ENCODE measurements at places on chromosomes 2 and 18.
A peak's percentile ranks its signal among the peaks of the same experiment; 100 is the strongest.

GRCh38 chr2:157393348-157393747 is 50.5 kb downstream of the CYTIP start:
- H3K4me3 ChIP-seq: no peak overlapping the region
- no peaks in the 10 kb centered on the region for H3K27me3 ChIP-seq
- no peaks in the 10 kb centered on the region for H3K4me1 ChIP-seq
- H3K27ac ChIP-seq: no peak overlapping the region

DNA sequence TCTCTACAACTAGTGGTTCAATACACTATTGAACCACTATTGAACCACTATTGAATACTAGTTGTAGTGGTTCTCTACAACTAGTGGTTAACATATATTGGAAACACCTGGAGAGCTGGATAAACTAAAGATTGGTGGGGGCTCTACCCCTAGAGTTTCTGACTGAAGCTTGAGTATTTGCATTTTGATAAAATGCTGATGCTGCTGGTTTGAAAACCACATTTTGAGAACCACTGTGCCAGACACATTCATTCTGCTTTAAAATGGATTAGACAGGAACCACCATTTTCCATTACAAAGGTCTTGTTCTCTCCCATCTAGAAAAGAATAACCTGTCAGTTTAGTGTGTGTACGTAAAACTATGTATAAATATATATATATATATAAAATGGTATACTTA is 133.3 kb downstream of the TMEM247 start:
- H3K27ac ChIP-seq: no peak overlapping the region
- no peak overlapping the region for H3K4me3 ChIP-seq
- no peaks in the 10 kb centered on the region for H3K27me3 ChIP-seq
- no peaks in the 10 kb centered on the region for H3K36me3 ChIP-seq
- no peak for DNase-seq

- H3K27ac ChIP-seq: peak overlapping the region; percentile 6
- H3K4me3 ChIP-seq: no peak overlapping the region
- DNase-seq: peak; percentile 51
- no peaks in the 10 kb centered on the region for H3K36me3 ChIP-seq
Observed at GRCh38 chr2:127398239-127398590, 10.4 kb upstream of the MAP3K2 start.

DNA sequence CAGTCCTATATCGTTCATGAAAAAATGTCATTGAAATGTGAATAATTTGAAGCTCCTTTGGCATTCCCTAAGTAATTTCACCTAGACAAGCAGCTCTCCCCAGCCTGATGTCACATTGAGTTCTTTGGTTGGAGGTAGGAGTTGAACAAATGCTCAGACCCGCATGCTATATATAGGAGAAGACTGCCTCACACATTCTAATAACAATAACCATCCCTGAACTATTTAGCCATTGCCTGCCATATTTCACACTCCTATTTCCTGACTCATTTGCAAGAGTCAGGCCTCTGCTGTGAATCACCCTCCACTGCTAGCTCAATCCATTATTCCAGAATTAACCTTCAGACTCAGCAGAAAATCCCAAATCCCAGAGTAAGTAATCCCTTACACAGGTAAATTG is 256.6 kb upstream of the ACVR2A start:
- H3K27ac ChIP-seq: no peak overlapping the region
- no peaks in the 10 kb centered on the region for H3K27me3 ChIP-seq
- no peak for DNase-seq
- no peaks in the 10 kb centered on the region for H3K36me3 ChIP-seq
- no peaks in the 10 kb centered on the region for H3K4me1 ChIP-seq

DNA sequence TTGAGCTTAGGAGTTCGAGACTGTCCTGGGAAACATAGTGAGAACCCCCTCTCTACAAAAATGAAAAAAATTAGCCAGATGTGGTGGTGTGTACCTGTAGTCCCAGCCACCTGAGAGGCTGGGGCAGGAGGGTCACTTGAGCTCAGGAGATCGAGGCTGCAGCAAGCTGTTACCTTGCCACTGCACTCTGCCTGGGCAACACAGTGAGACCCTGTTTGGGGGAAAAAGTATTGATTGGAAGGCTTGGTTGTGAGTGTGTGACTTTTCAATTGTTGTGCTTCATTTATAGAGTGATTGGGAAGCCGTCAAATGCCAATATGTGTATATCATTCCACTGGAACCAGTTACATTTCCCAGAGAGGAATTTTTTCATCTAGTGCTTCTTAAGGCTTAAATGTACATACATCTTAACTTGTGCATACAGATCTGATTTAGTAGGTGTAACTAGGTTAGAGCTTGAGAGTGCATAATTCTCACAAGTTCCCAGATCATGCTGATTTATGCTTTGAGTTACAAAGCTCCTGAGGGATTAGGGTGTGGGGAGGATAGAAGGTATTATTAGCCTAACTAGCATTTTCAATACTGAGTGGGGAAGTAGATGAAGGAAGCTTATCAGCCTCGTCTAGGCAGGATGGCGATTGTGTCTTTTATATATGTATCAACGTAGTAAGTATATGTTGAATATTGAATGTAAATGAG is 15.3 kb downstream of the WDR43 start:
- no peak for DNase-seq
- H3K4me3 ChIP-seq: no peak overlapping the region
- no peaks in the 10 kb centered on the region for H3K27me3 ChIP-seq
- no peaks in the 10 kb centered on the region for H3K4me1 ChIP-seq
- no peak overlapping the region for H3K27ac ChIP-seq
- no peaks in the 10 kb centered on the region for H3K36me3 ChIP-seq

Data from tibial nerve (tissue), 4 donors.